ENCODE measurements at places on chromosomes 4 and X.

- no peak for DNase-seq
These were observed 3.9 kb upstream of the GLRB start for GRCh38 chr4:157072002-157072401.

DNA sequence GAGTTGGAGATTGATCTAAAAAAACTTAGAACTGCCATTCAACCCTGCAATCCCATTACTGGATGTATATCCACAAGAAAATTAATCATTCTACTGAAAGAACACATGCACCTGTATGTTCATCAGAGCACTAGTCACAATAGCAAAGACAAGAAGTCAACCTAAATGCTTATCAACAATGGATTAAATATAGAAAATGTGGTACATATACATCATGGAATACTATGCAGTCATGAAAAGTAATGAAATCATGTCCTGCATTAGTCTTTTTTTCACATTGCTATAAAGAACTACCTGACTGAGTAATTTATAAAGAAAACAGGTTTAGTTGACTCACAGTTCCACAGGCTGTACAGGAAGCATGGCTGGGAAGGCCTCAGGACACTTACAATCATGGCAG is 850.5 kb downstream of the TECRL start:
- DNase-seq, result no peak

DNA sequence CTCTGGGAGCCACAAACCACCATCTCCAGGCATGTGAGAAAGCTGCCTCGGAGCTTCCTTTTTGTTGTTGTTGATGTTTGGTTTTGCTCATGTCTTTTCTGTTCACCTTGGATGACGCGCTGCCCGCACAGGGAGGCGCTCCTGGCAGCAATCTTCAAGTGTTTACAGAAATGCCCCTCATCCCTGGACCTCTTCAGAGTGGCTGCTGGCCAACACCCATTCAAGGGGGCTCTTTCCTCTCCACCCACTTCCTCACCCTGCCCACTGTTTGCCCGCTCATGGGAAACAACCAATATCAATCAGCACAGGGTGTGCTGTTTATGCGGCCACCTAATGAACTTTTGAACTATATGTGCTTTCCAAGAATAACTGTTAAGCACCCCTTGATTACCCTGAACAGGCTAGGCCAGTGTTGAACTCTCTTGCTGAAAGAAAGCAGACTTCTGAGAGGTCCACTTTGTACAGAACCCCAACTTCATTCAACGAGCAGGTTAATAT is 355.1 kb upstream of the CLNK start:
- DNase-seq, result no peak

DNA sequence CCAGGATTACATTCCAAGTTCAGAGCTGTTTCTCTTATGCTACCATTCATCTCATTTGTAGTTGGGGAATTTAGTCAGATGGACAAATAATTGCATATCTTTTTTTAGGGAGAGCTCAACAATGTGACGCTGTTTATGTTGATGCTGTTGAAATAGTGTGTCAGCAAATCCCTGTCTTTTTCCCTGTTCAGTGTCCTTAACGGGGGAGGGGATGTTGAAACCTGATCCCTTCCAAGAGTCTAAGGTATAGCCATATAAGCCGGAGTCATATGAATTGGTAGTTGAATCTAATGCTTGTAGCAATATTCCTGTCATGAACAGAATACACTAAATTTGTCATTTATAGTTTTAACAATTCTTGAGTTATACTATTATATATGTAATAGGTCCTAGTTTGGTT is 293.5 kb upstream of the FAT1 start:
- no peak for DNase-seq

DNA sequence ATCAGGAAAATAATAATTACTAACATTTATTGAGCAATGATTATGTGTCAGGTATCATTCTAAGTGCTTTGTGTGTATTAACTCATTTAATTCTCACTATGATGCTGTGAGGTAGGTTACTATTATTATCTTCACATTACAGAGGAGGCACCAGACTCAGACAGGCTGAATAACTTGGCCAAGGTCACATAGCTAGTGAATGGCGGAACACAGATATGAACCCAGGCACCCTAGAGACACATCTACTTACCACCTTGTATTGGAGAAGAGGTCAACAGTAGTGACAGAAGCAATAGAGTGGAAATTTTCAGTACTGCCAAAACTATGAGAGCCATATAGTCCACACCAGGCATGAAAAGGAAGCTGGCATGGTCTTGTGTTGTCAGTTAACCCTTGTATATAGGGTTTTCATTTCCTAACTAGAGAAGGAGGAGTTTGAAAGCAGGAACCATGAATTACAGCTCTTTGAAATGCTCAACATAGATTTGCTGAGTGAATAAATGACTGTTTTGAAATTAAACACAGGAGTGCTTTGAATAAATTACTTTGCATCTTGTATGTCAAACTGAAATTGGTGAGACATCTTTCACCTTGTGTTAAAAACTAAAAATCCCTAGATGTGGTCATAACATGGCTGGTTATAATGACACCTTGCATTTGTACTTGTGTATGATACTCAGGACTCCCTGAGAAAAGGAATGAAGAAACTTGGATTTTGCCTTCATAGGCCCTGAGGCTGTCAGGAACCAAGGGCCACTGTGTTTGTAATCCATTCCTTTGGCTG is 71.8 kb downstream of the RTL9 start:
- no peak for DNase-seq

DNA sequence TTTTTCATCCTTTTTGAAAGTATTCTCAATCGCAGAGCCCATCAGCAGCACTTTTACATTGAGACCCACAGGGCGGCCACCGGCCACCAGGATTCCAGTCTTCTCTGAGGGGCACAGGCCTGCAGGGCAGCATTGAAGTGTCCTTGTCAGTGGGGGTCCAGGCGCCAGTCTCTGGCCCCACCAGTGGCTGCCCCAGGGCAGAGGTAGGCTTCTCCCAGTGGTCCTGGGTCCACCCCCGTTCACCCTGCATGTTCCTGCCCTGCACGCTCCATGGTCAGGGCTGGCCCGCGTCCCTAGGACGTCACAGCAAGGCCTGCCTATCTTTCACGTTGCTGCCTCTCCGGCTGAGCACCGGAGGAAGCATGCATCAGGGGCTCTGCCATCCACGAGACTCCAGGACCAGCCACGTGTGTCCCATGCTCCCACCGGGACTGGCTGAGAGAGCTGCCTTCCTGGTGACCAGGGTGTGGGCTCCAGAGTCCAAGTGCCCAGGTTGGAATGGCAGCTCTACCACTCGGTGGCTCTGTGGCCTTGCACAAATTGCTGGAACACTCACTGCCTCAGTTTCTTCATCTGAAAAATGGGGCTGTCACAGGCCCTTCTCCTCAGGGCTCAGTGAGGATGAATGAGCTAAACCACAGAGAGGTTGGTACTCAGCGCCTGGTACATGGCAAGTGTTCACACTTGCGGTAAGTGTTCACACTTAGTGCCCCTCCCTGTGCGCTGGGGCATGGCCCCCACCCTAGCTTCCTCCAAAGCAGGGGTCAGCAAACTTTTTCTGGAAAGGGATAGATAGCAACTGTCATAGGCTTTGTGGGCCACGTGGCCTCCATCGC is 30.7 kb upstream of the JAKMIP1 start:
- no peak for DNase-seq

GRCh38 chr4:137312257-137312656 is 220.0 kb downstream of the PCDH18 start:
- no peak for DNase-seq

DNA sequence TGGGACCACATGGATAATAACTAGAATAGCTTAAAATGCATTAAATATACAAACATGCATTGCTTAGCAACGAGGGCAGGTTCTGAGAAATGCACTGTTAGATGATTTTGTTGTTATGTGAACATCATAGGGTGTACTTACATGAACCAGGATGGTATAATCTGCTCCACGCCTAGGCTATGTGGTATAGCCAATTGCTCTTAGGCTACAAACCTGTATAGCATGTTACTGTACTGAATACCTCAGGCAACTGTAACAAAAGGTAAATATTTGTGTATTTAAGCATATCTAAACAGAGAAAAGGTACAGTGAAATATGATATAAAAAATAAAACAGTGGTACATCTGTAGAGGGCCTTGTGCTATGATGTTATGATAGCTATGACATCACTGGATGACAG is 169.2 kb upstream of the IL15 start:
- DNase-seq, result no peak

DNA sequence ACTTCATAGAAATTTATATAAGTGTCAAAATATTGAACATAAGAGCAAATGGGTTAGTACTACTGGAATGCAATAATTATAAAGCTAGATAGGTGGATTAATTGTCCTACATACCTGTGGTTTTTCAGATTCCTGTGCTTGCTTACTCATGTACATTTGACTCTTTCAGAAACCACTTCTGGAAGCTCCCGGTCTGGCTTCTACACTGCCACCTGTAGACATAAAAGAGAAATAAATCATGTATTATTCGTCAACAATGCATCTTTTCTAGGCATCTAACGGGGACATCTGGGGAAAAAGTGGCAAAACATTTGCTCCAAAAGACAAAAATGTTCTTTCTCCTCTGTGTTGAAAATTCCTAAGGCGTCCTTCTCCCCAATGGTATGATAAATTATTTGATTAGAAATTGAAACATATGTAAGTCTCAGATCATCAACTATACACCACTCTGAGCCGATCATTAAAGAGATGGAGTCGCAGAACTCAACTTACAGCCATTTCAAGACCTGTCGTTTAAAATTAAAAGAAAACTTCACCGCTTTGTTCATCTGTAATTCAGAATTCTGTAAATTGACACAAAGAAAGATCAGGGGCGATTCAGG is 648.7 kb upstream of the DIPK2B start:
- no peak for DNase-seq

DNA sequence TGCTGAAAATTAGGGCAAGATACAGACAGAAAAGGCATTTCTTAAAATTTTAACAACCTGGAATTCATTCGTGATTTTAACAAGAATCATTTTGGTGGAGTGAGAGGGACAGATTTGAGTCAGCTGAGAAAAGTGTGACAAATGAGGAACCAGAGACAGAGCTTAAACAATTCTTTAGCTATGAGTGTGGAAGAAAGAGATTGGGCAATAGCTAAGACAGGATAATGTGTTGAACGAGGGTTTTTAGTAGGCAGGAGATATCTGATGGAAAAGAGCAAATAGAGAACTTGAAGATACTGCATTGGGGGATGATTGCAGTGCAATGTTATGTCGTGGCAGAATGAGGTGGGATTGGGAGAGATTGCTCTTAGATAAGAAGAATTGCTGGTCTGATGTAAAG is 164.2 kb upstream of the SPRY1 start:
- DNase-seq, result no peak

GRCh38 chrX:33808636-33809035 is 323.5 kb downstream of the FAM47A start:
- no peak for DNase-seq

DNA sequence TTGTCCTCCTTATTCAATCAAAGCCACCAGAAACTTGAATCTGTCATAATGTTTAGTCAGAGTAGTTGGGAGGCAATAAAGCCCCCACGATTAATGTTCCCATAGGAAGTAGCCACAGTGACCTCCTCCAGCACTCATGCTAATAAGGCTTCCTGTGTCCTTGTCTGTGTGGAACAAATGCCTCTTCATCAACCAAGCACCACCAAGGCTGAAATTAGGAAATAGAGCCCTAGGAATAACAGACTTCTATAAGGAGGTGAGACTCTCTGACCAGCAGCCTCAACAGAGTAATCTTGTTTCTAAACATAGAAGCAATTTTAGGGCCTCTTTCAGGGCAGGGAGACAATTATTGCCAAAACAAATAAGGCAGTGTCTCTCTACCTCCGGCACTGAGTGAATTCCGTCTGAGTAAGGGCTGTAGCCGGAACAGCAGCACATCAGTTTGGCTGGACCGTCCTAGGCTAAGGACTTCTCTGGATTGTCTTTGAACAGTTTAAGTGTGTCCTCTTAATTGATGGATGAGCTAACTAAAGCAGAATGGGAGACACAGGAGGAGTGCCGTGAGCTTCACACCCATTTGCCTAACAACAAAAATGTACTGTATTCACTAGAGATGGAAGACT is 329.2 kb upstream of the HAND2 start:
- DNase-seq, result no peak

GRCh38 chr4:41949531-41949930 is 14.3 kb downstream of the TMEM33 start:
- no peak for DNase-seq

GRCh38 chrX:118770133-118770760 is 42.8 kb downstream of the IL13RA1 start:
- no peak for DNase-seq

Measured in activated T-helper 1 cell treated with anti-CD3 and anti-CD28 coated beads, Interleukin-2, amount 50 U/mL, for 16 hours (primary cell).